GOT3 (cell line): ENCODE measurements at places on chromosomes 3 and 15.
A peak's percentile ranks its signal among the peaks of the same experiment; 100 is the strongest.

DNA sequence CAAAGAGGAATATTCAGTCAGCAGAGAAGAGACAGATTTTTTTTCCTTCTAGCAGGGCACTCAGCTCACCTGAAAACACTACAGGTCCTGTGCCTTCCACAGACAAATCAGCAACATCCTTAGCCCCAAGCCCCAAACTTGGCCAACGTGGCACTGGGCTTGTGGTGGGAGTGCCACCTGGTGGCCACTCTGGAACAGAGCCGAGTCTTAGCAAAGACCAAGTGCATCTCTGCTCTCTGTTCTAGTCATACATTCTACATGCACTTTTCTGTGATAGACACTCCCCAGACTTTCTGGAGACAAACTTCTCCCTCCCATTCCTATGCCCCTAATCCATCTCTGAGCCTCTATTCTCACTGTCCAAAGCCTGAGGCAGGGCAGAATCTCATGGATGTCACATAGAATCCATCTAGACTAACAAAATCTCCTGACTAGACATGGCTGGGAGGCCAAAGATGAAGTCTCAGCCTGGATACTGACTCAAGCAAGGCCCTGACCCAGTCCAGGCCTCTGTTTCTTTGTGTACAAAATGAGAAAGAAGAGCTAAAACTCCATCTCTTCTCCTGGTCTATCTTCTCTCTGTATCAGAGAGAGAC, 5.1 kb upstream of the SEMA7A start:
- DNase-seq = peak; percentile 9

- no peak for DNase-seq
These were observed 37.3 kb downstream of the RARB start for GRCh38 chr3:25465266-25465860.

GRCh38 chr3:133880287-133880686, 15.4 kb downstream of the RAB6B start:
- no peak for DNase-seq

DNA sequence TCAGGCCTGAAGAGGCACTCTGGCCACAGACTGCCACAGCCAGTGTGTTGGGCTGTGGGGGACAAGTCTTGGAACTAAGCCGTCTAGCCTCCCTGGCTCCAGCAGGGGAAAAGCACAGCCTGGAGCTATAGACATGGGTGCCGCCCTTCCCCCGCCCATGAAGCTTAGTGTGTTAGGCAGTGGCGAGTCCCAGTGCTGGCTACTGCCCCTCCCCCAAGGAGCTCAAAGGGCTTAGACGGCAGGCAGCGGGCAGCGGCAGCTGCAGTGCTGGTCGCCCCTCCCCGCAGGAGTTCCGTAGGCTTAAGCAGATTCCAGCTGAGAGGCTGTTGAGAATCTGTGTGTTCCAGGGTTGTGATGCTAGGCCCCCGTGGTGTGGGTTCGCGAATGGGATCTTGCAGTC, 135.8 kb upstream of the RORA start:
- no peak for DNase-seq

DNA sequence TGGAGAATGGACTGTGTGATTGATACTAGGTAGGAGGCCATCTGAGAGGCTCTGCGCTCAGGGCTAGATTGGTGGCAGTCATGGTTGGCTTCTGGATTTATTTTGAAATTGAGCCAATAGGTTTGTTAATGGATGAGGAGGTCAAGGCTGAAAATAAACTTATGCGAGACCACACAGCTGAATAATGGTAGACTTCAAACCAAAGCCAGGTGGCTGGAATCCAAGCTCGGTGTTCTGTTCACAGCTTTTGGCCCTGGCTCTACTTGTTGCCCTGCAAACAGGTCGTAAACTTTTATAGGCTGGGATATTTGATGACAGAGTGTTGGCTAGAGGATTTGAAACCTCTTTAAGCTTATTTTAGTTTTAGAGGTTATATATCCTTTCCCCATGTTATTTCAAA, 160.4 kb downstream of the CHL1 start:
- no peak for DNase-seq

GRCh38 chr15:45689616-45690015, 54.8 kb downstream of the SQOR start:
- DNase-seq = no peak

DNA sequence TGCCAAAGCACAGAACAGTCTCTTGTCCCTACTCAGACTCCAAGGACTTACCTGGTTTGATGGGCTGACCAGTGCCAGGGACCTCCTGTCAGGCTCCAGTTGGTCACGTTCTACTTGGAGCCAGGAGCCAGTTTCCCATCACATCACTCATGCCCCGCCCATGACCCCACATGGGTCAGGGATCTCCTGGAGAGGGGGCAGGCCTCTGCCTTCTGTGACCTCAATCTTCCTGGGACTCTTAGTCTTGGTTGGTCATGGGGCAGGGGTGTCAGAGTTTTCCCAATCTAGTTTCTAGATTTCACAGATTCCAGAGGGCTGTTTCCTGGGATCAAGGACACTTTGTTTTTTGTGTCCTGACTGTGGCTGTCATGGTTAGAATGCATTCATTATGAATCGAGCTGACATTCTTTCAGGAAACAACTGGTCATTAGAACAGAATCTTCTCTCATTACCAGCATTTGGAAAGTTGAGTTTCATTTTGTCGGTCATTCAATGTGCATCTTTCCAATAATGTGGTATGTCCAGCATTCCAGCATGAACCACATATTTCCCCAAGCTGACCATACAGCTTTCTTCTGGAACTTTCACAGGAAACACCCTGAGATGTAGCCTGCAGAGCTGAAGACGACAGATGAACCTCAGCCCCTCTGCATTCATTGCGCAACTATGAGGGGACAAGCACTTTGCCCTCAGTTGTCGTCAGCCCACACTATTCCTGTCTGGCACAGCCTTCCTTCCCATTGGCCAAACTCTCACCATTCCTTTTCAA, 19.8 kb downstream of the CYP19A1 start:
- DNase-seq = no peak

DNA sequence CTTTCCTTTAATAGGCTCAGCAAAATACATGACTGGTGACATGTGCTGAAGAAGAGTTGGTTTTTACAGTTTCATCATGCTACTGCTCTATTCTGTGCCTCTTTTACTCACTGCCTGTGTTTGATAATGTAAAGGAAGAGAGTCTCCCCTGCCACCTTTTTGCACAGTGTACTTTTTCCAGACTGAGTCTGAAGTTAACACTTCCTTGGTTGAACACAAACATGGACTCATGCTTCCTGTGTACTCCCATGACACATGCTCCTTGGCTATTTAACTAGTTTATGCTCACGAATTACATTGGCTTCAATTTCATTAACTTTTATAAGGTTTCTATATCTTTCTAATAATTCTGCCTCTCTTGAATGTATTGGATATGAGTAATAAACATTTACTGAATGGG, 396.1 kb downstream of the VGLL3 start:
- DNase-seq = no peak

GRCh38 chr3:181178991-181179390, 189.5 kb upstream of the DNAJC19 start:
- DNase-seq = no peak

DNA sequence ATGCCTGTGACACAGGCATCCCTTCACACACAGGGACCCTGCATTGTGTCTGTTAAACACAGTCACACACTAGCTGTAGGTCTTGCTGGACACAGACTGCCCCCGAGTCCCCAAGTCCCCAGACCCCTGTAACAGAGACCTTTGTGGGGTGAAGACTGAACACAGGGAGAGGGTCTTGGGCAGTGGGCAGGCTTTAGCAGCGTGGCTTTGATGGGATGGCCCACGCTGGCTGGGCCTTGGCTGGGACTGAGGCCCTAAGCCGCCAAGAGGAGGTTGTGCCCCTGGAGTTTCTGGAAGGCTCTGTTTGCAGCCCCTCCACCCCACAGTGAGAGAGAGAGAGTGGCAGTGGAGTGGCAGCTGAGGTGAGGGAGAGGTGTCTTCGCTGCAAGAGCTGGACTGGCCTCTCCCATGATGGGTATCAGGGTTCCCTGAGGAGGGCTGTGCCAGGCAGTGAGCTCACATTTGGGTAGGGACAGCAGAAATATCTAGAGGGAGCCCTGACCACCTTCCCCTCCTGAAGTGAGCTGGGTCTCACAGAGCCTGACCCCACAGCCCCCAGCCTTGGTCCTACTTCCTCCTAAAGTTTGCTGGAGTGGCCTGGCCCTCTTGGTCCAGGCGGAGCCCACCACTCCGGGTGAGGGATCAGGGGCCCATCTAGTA, 635 bp upstream of the VILL start:
- no peak for DNase-seq

DNA sequence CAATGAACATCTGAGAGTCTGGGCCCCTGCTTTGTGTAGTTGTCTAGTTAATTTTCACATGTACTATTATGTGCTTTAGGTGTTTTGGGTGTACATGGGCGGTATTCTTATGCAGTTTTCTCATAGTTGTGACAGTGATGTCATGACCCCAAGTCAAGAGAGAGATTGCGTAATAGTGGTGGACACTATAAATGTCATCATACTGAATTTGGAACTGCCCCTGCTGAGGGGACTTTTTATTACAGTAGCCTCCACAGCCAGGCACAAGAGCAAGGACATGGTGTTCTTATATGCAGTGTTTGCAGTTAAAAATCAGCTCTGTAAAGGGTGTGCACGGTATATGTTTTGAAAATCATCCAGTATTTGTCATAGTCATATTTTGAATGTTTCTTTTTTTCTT, 29.5 kb downstream of the ABHD2 start:
- no peak for DNase-seq

- no peak for DNase-seq
These were observed 453.8 kb upstream of the KCNMB2 start for GRCh38 chr3:178082326-178082906.

DNA sequence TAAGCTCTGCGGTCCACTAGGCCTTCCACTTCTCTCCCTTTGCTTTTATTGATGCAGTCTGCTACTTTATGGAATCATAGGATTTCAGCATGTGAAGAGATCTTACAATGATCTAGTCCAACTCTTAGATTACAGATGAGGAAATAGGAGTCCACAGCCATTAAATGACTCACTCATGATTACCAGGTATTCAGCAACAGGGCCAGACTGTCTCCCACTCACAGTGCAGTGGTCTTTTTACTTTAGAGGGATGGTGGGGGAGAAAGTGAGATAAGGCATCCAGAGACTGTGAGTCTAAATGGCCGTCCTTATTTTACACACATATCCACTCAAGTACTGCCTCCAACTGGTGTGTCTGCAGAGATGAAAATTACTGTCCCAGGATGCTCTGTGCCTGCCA, 88.5 kb upstream of the SKOR1 start:
- DNase-seq = no peak

DNA sequence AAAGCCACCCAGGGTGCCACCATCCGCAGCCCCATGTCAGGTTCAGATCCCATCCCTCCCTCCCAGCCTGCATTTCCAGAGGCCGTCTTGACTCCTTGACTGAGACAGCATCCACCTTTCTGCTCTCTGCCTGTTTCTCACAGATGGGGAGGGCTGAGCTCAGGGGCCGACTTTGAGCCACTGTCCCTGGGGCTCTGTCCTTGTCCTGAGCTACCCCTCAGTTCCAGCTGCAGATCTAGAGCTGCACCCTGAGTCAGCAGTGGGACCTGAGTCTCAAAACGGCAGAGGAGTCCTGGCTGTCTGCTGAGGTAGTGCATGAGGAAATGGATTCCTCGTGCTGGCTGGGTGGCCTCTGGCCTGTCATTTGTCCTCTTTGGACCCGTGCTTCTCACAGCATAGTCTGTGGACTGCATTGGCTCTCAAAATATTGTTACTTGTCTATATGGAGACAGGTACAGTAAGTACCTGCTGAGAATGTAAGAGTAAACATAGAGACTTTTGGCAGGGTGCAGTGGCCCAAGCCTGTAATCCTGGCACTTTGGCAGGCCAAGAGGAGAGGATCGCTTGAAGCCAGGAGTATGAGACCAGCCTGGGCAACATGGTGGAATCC, 22.3 kb downstream of the RPLP1 start:
- no peak for DNase-seq

GRCh38 chr3:131901686-131902085, 133.1 kb downstream of the CPNE4 start:
- no peak for DNase-seq

DNA sequence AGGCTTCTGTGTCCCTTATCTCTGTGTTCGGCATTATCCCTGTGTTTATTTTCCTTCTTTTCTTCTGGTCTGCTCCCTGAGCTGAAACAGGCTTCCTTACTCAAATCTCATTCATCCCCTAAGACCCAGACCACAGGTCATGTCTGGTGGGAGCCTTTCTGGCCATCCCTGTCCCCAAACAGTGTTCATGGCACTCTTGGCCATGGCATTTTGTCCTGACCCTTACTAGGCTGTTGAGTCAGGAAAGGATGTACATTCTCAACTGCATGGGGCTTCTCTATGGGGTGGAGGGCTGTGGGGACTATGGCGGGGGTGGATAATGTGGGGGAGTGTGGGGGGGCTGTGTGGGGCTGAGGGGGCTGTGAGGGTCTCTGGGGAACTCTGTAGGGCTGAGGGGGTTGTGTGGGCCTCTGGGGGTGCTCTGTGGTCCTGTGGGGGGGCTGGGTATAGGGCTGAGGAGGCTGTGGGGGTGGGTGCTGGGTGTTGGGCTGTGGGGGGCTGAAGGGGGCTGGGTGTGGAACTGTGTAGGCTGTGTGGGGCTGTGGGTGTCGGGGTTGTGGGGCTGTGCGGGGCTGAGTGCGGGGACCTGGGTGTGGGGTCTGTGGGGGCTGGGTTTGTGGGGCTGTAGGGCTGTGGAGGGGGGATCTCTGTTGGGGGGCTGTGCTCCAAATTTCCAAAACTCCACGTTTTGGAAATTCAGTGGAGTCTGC, 64.3 kb downstream of the KLF13 start:
- no peak for DNase-seq

GRCh38 chr15:60065951-60066350, 61.8 kb downstream of the FOXB1 start:
- no peak for DNase-seq

- no peak for DNase-seq
These were observed 696.3 kb downstream of the NR2F2 start for GRCh38 chr15:97026781-97027180.

DNA sequence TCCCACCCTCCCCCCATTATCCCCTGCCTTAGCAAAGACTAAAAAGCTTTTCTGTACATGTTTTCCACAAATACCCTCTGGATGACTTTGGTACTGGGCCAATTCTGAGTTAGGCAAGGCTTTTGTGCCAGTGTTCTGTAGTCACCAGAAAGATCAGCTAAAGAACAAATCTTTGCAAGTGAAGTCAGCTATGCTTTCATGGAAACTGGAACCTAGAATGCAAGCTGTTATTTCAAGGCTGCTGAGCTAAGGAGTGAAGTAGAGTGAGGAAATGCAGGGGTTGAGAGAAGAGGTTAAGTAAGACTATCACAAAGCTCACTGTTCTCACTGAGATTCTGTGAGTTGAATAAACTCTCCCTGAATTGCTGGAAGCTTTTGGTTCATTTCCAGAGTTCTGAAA, 107.8 kb upstream of the CNTN3 start:
- no peak for DNase-seq

- no peak for DNase-seq
These were observed 711.7 kb downstream of the EDEM1 start for GRCh38 chr3:5899014-5899761.

DNA sequence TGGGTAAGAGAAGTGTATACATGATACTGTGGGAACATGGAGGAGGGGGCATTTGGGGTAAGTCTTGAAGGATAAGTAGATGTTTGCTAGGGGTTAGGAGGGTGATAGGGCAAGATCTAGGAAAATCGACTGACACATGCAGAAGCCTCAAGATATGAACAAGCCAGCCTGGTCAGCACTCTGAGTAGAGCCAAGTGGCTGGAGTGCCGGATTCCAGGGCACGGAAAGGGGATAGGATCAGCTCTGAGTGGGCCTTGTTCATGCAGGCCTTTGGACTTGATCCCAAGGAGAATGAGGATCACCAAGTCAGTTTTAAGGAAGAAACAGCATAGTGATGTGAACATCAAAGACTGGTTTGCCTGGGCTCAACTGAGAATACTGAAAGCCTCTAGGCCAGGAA, 24.3 kb upstream of the MANF start:
- no peak for DNase-seq
